ENCODE measurements at places on chromosomes 5 and 9.

DNA sequence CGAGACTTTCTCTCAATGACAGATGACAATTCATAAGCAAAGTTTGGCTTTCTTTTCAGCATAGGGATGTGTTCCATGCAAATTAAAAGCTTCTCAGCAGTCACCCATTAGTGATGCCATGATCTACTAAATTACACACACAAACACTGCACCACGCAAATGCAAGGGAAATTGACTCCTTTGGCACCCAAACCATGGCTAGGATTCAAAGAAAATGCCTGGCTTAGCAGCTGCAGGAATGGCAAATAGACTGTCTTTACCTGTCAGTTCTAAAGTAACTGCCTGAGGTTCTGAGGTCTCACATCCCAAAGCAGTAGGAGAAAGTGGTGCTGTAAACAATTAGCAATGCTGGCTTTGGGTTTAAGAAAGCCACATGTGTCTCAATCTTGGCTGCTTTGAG lies 108.6 kb upstream of the ATP10B start:
- DNase-seq, result no peak

DNA sequence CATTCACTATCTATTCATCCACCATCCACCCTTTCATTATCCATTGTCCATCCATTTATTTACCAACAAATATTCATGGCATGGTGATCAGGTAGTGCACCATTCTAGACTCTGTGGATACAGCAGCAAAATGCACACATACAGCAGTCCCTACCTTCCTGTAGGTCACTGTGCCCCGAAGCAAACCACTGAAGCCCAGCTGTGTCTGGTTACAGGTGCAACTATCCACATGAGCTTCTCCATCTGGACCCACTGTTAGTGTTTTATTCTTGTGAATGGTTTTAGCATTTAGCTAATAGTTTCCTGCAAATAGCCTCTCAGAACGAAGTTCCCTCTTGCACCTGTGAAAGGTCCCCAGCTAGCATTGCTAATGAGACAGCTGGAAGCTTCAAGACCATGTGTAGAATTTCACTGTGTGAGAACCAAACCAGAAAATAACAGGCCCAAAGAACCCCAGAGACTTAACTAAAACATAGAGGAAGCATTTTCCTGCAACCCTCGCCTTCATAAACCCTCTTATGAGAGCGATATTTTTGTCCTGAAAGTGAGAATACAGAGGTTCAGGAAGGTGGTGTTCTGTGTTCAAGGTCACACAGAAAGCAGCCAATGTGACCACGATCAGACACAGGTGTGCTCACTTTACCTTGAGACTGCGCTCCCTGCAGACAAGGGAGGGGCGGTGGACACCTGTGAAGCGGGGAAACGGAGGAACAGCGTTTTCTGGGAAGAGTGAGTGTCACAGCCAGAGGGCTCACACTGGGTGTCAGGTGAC lies 18.5 kb downstream of the PAEP start:
- DNase-seq, result no peak

GRCh38 chr5:157913575-157913974 lies 54.6 kb upstream of the CLINT1 start:
- peak; percentile 30 for DNase-seq

GRCh38 chr5:177067503-177067902 lies 19.2 kb upstream of the FGFR4 start:
- no peak for DNase-seq

- no peak for DNase-seq
These were observed 78.3 kb upstream of the ZNF608 start for GRCh38 chr5:124824637-124825158.

GRCh38 chr5:6744841-6745705 lies 31.8 kb downstream of the TENT4A start:
- no peak for DNase-seq

GRCh38 chr9:121107029-121107428 lies 32.3 kb downstream of the CNTRL start:
- DNase-seq, result no peak

DNA sequence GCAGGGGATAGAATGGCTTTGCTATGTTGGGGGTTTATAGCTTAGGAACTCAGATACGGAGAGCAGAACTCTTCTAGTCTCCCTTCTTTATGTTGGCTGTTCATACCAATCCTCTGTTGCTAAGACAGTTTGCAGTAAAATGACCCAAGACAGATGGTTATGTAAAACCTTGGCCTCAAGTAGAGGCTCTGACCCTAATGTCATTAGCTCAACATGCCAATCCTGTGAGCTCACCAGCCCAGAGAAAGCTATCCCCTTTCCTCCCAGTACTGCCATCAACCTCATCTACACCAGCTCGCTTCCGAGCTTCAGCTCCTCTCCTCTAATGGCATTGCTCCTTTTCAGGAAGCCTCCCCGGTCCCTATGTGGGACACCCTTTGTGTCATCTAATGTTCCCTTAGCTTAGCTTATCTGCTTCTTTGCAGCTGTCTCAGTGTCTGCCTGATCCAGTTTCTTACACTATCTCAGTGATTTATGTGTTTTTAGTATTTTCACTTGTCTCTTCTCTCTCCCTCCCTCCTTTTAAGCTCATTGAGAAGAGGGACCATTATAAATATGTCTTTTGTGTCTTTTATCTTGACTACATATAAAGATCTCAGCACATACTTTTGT lies 281.3 kb upstream of the CLINT1 start:
- no peak for DNase-seq

DNA sequence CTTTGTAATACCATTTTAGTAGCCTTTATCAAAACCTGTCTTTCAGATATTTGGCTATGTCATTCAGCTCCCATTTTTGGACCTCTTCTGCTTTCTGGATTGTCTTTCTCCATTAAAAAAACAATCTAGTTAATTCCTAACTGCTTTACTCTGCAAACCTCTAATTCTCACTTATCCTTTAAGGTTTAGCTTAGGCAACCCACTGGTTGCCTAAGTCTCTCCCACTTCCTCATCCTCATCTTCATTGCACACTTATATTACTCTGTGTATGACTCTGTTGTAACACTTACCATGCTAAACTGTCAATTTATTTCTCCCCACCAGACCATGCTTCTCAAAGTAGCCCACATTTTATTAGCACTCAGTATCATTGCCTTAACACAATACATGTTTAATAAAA lies 205.0 kb upstream of the DMRTA1 start:
- DNase-seq, result no peak

DNA sequence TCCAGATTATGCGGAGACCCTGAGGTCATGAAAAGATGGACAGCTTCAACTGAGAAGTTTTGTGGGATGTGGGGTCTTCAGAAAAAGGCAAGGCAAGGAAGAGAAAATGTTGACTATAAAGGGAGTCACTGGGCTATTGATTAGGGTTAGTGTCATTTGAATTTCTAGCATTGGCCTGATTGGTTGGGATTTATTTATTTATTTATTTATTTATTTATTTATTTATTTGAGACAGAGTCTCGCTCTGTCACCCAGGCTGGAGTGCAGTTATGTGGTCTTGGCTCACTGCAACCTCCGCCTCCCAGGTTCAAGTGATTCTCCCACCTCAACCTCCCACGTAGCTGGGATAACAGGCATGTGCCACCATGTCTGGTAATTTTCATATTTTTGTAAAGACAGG lies 279.7 kb downstream of the NTRK2 start:
- no peak for DNase-seq

- DNase-seq, result no peak
These were observed 133.0 kb downstream of the DOCK2 start for GRCh38 chr5:169770109-169770508.

DNA sequence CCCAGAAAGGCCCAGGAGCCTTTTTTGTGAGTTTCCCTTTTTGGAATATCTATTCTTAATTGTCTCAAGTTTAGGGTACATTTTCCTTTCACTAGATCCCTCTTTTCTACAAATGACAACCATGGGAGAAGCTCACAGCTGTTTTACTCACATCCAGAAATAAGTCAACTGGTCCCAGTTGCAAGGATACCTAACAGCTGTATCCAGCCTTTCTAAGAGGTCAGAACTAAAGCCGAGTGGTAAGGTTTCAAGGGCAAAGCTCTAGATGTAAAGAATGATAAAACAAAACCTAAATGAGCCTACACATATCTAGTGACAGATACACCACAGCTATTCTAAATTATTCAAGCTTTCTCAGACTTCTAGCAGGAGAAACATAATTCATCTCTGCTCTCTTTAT lies 4.4 kb downstream of the FGF10 start:
- no peak for DNase-seq

GRCh38 chr5:41009232-41009631 lies 61.9 kb downstream of the MROH2B start:
- DNase-seq, result no peak

- DNase-seq, result no peak
These were observed 10.6 kb downstream of the DIPK1B start for GRCh38 chr9:136722969-136723356.

DNA sequence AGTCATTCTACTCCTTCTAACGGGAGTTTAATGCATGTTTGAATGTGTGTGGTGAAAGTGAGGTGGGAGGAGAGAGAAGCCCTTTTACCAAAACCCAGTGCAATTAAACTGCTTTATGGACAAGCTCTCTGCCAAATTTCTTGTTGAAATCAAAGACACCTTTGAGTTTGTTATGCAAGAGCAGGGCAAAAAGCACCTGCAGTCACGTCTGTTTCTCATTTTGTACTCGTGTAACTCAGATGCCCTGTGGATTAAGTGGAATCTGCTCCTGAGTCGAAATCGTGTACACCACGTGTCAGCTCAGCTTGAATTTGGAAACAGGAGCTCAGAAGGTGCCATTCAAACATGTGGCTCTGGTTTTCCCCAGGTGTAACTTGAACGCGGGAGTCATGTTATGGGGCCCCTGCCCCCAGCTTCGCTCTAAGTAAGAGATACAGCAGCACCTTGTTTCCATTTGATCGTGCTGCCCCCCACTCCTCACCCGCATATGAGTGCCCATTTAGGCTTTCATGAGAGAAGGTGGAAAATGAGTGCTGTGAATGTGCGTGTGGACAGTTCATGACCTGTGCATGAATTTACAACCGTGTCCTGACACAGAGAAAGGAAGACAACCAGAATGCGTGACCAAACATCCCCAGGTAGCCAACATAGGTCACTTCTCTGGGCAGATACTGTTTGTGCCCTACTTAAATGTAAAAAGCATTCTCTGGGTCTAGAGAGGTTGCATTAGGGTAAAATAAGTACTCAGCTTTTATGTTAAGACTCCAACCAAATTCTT lies 347.0 kb upstream of the SLC30A5 start:
- DNase-seq, result no peak

GRCh38 chr5:14996997-14997396 lies 125.4 kb upstream of the ANKH start:
- no peak for DNase-seq

DNA sequence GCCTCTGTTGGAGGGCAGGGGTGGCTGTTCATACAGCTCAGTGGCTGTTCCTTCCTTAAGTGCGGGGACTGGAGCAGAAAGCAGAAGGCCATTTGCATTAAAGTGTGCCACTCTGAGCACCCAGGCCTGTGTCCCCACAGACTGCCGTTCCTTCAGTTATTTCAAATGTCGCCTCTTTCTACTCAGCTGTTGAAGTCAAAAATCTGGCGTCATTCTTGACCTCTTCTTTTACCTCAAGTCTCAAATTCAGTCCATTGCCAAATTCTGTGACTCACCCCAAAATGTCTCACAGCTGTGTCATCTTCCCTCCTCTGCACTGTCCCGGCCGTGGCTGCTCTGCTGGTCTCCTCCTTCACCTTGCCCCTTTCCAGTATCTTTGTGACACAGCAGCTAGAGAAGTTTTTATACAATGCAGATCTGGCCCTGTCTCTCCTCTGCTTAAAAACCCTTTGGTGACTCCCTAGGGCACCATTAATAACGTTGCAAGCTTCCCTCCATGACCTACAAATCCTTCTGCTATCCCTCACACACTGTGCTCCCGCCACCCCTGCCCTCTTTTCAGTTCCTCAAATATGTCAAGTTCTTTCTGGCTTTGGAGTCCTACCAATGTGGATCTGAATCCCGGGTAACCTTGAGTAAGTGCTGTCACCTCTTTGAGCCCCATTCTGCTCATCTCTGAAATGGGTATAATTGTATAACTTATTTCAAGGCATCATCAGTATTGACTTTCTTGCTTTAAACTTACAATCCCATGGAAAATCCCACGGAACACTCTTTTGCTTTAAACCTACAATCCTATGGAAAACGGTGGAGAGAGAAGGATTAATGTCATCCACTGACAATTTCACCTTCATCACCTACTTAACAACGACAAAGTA lies 98.3 kb upstream of the BOD1 start:
- DNase-seq, result no peak

DNA sequence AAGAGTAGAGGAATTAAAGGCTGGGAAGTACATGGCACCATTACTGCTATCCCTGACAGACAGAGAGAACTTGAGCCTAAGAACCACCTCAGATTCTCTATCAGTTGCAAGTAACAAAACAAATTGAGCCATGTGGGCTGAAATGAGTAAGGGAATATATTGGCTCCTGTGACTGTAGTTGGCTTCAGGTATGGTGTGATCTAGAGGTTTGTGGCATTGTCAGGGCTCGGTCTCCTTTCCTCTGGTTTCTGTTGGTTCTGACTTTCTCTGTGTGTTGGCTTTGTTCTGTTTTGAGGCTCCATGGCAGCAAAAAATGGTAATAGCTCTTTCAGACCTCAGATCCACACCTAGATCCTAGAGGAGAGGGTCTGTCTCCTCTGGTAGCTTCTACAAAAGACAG lies 5.7 kb downstream of the GALNT10 start:
- DNase-seq, result no peak

GRCh38 chr5:171162165-171162564 lies 146.9 kb upstream of the TLX3 start:
- DNase-seq, result no peak

GRCh38 chr5:1465117-1465516 lies 19.9 kb upstream of the SLC6A3 start:
- DNase-seq, result no peak

DNA sequence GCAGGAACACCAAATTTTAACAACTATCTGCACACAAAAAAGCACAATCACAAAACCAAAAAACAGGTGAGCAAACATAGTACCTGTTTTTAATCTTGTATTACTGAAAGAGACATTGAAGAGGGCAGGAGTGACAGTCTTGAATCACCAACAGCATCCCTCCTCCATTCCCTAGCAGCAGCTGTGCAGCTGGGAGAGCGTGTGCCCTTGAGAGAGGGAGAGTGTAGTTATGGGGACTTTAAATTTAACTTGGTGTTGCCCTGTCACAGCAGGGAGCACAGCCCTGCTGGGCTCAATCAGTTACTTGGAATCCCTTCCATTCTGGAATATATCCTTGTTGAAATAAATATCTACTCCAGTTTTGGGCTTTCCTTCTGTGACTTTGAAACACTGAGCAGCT lies 1938.7 kb upstream of the NUDT12 start:
- DNase-seq, result no peak

- no peak for DNase-seq
These were observed 38.4 kb downstream of the PRRC1 start for GRCh38 chr5:127555826-127556225.

DNA sequence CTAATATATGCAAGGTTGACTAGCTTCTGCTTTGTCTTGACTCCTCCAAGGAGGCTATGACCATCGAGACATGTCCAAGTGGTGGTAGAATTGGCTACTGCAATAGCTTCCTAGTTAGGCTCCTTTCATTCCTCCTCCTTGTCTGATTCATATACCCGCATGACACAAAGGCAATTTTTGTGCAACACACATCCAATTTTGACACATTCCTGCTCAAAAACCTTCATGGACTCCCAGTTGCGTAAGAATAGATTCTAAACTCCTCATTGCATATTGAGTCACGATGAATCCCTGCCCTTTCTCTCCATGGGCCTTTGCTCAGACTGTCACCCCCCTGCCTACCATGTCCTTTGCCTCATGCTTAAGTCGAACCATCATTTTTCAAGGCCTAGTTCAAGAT lies 344.5 kb downstream of the ACTL7B start:
- DNase-seq, result no peak

Measured in NCI-H510A (cell line).